ENCODE measurements at places on chromosomes 1 and 21.

DNA sequence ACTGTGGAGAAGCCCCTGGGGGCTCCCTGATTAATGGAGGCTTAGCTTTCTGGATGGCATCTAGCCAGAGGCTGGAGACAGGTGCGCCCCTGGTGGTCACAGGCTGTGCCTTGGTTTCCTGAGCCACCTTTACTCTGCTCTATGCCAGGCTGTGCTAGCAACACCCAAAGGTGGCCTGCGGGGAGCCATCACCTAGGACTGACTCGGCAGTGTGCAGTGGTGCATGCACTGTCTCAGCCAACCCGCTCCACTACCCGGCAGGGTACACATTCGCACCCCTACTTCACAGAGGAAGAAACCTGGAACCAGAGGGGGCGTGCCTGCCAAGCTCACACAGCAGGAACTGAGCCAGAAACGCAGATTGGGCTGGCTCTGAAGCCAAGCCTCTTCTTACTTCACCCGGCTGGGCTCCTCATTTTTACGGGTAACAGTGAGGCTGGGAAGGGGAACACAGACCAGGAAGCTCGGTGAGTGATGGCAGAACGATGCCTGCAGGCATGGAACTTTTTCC, 24.8 kb downstream of the PCSK9 start:
- no peak for DNase-seq

DNA sequence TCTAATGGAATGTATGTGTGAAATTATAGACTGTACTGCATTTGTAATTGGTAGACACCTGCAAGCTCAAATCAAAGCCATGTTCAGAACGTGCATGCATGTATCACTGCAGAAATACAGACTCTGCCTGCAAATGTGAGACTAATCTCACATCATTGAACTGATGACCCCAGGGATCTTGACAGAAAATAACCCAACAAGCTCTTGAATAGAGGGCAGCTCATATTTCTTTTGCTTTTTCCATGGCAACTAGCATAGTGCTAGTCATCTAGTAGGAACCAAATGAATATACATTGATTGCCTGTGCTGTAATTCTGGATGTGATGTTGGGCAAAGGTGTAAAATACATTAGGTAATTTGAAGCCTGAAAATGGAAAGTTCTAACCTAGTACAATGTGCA, 62.4 kb downstream of the PTPRC start:
- no peak for DNase-seq

GRCh38 chr1:59917026-59917784, 9.4 kb downstream of the CYP2J2 start:
- DNase-seq = no peak

DNA sequence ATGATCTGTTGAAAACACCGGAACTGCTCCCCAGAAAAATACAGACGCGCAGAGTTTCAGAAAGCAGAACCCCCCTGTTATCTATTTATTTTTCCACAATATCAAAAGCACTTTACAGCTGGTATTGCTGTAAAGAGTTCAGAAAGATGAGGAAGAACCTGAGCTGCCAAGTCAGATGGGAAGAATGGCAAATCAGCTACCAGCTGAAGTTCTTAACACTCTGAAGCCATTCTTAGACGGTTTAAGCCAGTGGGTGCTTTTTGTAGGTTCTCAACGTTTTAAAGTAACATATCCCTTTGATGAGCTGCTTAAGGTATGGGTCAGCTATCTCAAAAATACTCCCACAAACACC, 714 bp upstream of the AKIRIN1 start:
- DNase-seq = no peak

DNA sequence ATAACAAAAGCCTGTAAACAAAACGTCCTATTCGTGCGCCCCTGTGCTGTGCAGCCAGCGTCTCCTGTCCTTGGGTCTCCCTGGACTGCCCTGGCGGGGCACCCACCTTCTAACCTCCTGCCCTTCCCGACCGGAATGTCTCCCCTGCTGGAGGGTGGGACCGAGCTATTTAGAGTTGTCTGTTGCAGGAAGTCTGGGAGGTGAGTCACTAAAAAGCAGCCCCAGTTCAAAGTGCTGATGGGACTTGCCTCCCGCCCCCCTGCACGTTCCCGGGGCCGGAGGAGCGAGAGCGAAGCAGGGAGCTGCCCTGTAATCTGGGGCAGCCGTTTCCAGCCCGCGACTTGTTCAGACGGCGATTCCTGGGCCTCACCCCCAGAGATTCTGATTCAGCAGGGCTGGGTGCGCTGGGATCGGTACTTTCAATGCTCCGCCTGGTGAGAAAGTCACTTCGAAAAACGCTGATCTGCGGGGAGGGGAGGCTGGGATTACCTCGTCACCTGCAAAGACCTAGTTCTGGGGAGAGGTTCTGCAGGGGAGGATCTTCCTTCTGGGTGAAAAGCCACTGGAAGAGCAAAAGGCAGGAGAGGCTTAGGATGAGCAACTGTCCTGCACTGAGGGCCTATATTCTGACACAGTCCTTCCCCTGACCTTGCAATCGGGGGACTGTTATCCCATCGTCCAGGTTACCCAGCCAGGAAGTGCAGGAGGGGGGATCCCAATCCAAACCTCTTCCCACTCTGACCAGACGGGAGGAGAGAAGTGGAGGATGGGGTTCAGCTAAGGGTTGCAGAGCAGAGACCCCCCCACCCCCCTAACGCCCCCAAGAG, 1.2 kb upstream of the DHRS3 start:
- peak; percentile 98 for DNase-seq

DNA sequence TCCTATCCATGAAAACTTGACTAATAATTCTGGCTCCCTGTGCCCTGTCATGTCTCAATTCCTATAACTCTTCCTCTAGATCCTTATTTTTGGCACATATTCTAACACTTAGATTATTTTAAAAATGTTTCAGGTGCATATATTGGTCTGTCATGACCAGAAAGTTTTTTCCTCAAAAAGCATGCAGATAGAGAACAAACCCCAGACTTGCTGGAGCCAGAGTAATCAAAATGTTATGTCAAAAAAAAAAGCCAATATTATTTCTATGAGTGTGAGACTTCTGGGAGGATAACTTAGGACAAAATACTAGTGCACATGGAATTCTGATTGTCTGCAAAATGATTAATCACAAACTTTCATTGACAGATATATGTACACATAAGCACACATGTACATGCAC, 135.1 kb upstream of the MROH9 start:
- no peak for DNase-seq

GRCh38 chr1:43783096-43783670, 75.8 kb downstream of the ST3GAL3 start:
- no peak for DNase-seq

GRCh38 chr1:242081446-242081845, 82.5 kb upstream of the MAP1LC3C start:
- DNase-seq = no peak

DNA sequence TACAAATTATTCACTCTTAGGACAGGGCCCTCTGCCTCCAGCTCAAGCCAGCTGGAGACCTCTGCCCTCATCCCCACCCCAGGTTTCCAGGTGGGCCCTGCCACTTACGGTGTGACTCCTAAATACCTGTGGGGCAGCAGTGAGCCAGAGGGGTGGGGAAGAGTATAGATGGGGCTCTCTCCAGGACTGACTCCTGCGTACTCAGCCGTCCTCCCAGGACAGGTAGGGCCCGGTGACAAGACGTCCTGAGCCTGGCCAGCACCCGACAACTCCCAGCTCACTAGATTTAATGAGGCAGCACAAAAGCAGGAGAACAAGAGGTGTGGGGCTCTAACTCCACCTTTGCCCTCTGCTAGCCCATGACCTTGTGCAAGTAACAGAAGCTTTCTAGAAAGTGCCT, 16.8 kb downstream of the GNG12 start:
- DNase-seq = no peak

DNA sequence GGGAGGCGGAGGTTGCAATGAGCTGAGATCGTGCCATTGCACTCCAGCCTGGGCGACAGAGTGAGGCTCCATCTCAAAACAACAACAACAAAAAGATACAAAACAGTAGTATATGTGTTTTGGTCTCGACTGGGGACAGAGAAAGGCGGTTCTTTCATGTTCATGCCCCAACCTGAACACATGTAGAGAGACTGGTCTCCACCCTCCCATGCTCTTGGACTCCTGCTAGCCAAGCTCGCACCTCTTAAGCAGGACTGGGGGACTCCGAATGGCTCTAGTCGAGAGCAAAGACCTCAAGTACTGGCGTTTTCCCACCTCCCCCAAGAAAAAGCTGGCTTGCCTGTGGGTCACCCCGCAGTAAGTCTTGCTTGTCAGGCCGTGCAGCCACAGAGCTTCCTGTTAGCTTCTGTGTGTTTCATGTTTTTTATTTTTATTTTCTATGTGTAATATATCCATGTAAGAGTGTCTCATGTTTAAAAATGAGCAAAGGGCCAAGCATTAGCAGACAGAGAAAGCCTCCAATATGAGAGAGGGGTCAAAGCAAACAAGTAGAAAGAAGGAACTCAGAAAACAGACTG, 91.6 kb downstream of the SCCPDH start:
- DNase-seq = no peak

DNA sequence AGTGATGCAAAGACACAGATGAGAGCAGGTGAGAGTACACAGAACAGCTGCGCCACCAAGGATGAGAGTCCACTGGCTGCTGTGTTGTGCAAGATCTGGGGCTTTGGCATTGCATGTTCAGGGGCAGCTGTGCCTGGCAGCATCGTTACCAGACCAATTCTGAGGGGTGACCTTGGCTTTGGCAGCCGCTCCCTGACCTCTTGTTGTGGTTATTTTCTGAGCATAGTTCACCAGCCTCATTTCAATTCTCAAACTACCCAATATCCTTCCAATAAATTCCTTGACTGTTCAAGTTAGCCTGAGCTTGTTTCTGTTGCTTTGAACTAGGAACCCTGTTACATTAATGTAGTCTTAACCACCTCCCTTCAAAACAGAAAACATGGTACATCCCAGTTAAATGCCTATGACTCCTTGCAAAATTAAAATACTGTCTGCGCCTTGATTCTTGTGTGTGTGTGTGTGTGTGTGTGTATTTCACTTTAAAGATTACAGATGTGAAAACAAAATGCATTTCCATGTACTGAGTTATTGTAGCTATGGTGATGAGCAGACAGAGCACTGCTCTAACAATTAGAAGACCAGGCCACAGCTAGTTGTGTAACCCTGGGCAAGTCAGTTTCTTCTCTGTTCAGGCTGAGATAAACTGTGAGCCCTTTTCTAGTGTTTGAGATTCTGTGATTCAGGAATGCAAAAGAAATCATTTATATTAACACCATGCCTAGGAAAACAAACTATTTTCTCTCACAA, 106.3 kb upstream of the GUCA2B start:
- peak; percentile 83 for DNase-seq

DNA sequence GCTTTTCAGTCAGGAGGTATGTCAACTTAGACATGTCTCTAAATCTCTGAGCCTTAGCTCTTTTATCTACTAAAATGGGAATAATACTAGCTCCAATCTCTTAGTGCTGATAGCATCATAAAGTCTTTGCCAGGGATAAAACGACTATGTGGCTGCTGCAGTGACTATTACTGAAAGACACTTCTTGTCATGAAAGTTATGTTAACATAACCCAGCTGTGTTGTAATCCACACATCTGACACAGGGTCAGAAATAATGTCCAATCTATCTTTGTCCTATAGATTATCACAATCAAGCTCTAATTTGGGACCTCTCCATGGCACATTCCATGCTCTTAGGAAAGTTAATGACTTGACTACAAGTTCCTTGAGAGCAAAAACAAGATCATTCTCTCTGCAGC, 62.8 kb downstream of the JAK1 start:
- no peak for DNase-seq

GRCh38 chr1:7827126-7827955, 25.5 kb downstream of the UTS2 start:
- DNase-seq = no peak

DNA sequence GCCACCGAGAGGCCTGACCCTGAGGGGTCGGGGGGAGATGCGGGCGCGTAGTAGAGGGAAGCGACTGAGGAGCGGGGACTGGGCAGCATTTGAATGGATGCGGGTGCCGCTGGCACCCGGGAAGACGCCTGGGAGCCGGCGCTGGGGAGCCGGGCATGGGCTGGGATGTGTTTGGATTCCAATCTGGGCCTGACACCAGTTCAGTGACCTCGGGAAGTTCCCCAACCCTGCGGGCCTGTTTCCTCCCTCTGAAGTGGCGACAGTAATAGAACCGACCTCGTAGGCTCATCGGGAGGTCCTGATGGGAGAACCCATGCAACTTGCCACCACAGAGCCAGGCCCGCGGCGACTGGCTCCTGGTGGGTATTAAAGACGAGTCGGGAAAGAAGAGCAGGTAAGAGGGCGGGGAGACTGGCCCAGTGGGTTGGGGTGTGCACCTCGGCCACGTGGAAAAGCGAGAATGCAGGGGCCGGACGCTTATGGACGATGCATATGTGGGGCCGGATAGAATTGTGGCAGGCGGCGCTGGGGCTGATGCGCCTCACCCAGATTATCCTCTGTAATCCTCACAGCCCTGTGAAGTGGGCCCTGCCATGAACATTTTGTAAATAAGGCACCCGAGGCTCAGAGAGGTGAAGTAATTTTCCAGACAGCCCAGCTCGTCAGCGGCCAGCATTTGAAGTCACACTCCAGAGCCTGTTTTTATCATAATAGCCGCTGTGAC, 105.8 kb downstream of the SLC16A1 start:
- DNase-seq = peak; percentile 62

GRCh38 chr1:186899577-186899976, 70.8 kb downstream of the PLA2G4A start:
- DNase-seq = no peak

GRCh38 chr1:230867101-230867902, 1.0 kb downstream of the C1orf198 start:
- peak; percentile 9 for DNase-seq

DNA sequence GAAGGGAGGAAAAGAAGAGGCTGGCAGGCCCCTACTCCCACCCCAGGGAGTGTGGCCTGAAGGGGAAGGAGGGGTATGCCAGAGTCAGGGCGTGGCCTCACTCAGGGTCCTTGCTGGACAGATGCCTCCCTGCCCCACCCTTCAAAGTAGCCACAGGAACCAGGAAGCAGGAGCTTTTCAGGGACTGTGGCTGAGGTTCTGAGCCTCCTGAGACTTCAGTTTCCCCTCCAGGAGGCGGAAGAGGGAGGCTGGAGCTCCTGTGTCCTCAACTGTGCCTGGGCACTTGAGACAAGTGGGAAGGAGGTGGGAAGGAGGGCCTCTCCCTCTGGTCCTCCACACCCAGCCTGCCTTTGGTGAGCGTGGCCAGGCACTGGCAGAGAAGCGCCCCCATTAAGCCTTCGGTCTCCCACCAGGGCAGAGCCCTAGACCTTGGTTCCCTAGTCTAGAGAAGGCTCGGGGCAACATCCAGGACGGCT, 5.3 kb downstream of the CELSR2 start:
- no peak for DNase-seq

- no peak for DNase-seq
Measured at GRCh38 chr1:78009836-78010235, 5.1 kb downstream of the DNAJB4 start.

DNA sequence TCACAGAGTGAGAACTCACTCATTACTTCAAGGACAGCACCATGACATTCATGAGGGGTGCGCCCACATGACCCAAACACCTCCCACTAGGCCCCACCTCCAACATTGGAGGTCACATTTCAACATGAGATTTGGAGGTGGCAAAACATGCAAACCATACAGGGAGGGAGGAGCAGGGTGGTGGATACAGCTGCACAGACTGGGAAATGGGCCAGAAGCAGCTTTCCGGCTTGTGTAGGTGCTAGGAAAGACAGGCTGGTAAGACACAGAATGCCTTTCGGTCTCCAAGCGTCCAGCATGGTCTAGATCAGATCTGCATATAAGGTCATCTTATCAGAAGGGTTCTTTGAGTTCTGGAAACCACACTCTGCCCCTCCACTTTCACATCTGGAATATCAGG, 35.1 kb upstream of the TINAGL1 start:
- no peak for DNase-seq
